Fibroblast of villous mesenchyme (primary cell): ENCODE measurements at places on chromosomes 1 and 21. TPM values are rescaled to one million over a fixed set of nuclear protein-coding genes. Genes with fewer than 3 reads are reported as not detected.

Gene PROK1
- not detected in 2 replicates for total RNA-seq

Gene CCDC185
- not detected in 2 replicates for total RNA-seq

Gene PDE9A
- total RNA-seq, result 3.9 and 9.5 TPM in 2 replicates

Gene C1orf94
- not detected in 2 replicates for total RNA-seq

Gene KRTAP7-1
- total RNA-seq, result not detected in 2 replicates

Gene TSSK3
- 0.86 and 0.97 TPM in 2 replicates for total RNA-seq

Gene C1orf210
- not detected in 2 replicates for total RNA-seq

Gene PBXIP1
- 52.2 and 54.1 TPM in 2 replicates for total RNA-seq

Gene MYBPH
- 0.32 and 0.43 TPM in 2 replicates for total RNA-seq

Gene IQCC
- 0.86 and 2.3 TPM in 2 replicates for total RNA-seq

Gene TAGLN2
- total RNA-seq, result 167 and 277 TPM in 2 replicates

Gene TMEM79
- 0.86 and 1.3 TPM in 2 replicates for total RNA-seq

Gene HSD3B1
- total RNA-seq, result 2.6 TPM in 1 of 2 replicates, not detected in the other

Gene OPTC
- total RNA-seq, result not detected in 2 replicates

Gene SPOCD1
- 62.2 and 73.4 TPM in 2 replicates for total RNA-seq

Gene MTMR11
- 7.8 and 8.4 TPM in 2 replicates for total RNA-seq

Gene CFH
- total RNA-seq, result 28.3 and 99.3 TPM in 2 replicates

Gene RIIAD1
- 0.64 TPM in 1 of 2 replicates, not detected in the other for total RNA-seq

Gene DDAH1
- total RNA-seq, result 135 and 259 TPM in 2 replicates

Gene CCT3
- 268 and 431 TPM in 2 replicates for total RNA-seq

Gene TRIM58
- 0.97 and 3.5 TPM in 2 replicates for total RNA-seq

Gene DNALI1
- 7.1 and 7.3 TPM in 2 replicates for total RNA-seq

Gene CD84
- total RNA-seq, result not detected in 2 replicates

Gene WNT3A
- total RNA-seq, result not detected in 2 replicates

Gene FCGR3A
- total RNA-seq, result not detected in 2 replicates

Gene MSH4
- under 0.01 and 0.43 TPM in 2 replicates for total RNA-seq

Gene L1TD1
- under 0.01 TPM in 1 of 2 replicates, not detected in the other for total RNA-seq

Gene CHD1L
- 30.0 and 37.6 TPM in 2 replicates for total RNA-seq

Gene ARHGEF10L
- total RNA-seq, result 16.8 and 18.7 TPM in 2 replicates

Gene IFNAR1
- 12.9 and 19.0 TPM in 2 replicates for total RNA-seq

Gene LAX1
- total RNA-seq, result under 0.01 TPM in 1 of 2 replicates, not detected in the other

Gene KRTAP12-4
- total RNA-seq, result not detected in 2 replicates

Gene FAM72A
- 2.3 and 3.5 TPM in 2 replicates for total RNA-seq

Gene SLAMF9
- not detected in 2 replicates for total RNA-seq

Gene IFFO2
- 11.2 and 15.5 TPM in 2 replicates for total RNA-seq

Gene PEX11B
- 19.0 and 28.5 TPM in 2 replicates for total RNA-seq

Gene LCE2B
- total RNA-seq, result not detected in 2 replicates

Gene PLCH2
- total RNA-seq, result under 0.01 TPM in 2 replicates

Gene FCRL6
- not detected in 2 replicates for total RNA-seq

Gene CYP4A22
- not detected in 2 replicates for total RNA-seq

Gene GFI1
- total RNA-seq, result under 0.01 TPM in 2 replicates

Gene KCNK2
- total RNA-seq, result 18.7 and 61.7 TPM in 2 replicates

Gene RNU1-1
- total RNA-seq, result under 0.01 TPM in 1 of 2 replicates, not detected in the other

Gene RNU1-3
- total RNA-seq, result under 0.01 TPM in 1 of 2 replicates, not detected in the other

Gene CMPK1
- total RNA-seq, result 78.0 and 120 TPM in 2 replicates

Gene IL20
- 0.32 and 0.86 TPM in 2 replicates for total RNA-seq

Gene LDLRAD1
- not detected in 2 replicates for total RNA-seq

Gene SPATA45
- 0.43 TPM in 1 of 2 replicates, not detected in the other for total RNA-seq

Gene AVPR1B
- total RNA-seq, result not detected in 2 replicates

Gene HES3
- not detected in 2 replicates for total RNA-seq

Gene SLFNL1
- under 0.01 and 0.64 TPM in 2 replicates for total RNA-seq

Gene USF1
- total RNA-seq, result 52.5 and 62.2 TPM in 2 replicates

Gene FCMR
- total RNA-seq, result 1.3 and 1.6 TPM in 2 replicates

Gene ENAH
- 126 and 135 TPM in 2 replicates for total RNA-seq

Gene HES5
- under 0.01 TPM in 1 of 2 replicates, not detected in the other for total RNA-seq

Gene NPHS2
- not detected in 2 replicates for total RNA-seq

Gene PGM1
- 48.6 and 62.2 TPM in 2 replicates for total RNA-seq

Gene GJA4
- total RNA-seq, result not detected in 2 replicates

Gene ZSWIM5
- total RNA-seq, result 0.43 and 2.3 TPM in 2 replicates

Gene DAB1
- not detected in 2 replicates for total RNA-seq
